ENCODE measurements at places on chromosomes 5 and 9.

GRCh38 chr5:72108202-72109061, 1.2 kb downstream of the MAP1B start:
- DNase-seq = peak; percentile 76

DNA sequence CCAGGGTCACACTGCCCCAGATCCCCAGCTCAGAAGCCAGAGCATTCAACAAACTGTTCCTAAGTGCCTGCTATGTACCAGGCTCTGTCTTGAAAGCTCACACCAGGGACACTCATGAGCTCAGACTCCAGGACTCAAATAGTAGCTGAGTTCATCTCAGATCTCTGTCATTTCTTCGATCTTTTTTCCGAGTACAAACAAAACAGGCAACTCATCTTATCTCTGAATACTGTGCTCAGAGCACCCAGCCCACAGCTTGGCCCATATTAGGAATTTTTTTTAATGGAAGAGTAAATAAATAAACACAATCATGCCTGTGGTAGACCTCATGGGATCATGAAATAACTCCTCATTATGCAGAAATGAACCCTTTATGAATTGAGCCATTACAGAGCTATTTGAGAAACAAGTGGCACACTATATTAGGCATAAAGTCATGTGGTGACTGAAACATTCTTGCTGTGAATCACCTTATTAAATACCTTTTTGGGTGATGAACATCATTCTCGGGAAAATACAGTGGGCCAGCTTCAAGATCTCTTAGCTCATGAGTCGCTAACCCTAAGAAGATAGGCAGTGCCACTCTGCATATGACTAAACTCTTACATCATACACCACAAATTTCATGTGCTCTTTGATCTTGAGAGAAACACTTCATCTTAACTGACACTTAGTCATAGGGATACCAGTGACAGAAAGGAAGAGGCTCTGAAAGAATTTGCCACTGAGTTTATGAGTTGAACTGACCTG, 9.9 kb downstream of the SH3RF2 start:
- no peak for DNase-seq

DNA sequence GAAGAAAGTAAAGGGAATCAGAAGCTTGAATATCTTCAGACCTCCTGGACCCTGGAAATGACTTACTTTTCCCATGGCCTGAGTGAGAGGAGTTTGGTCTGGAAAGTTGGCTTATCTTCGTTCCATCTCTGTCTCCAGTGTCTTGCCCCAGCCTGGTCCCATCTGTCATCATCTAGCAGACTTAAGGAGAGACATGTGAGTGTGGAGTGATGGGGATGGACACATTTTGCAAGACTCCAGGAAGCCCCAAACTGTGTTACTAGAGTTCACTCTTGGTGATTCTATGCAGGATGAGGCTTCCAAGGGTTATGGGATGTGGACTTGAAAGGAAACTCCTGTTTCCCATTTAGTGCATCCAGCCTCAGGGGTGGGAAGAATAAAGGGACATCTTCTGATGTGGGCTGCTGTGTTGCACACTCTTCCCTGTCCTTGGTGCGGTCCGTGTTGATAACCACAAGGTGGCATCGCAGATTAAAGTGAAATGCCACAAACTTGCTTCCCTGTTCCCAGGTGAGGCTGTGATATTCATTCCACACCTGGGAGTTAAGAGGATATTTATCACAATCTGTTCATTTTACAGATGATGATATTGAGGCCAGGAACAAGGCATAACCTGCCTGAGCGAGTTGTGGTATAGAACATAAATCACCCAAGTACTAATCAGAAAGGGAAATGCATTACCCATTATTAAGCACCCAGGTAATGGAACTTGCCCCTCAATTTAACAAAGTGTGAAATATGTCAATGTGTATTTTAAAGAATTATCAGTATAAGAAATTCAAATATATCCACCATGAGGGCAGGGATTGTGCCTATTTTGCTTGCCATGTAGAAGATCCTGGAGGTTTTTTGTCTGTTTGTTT, 269.9 kb upstream of the PAPPA start:
- DNase-seq = peak; percentile 20

GRCh38 chr5:156474251-156474650, 147.3 kb downstream of the SGCD start:
- DNase-seq = no peak

GRCh38 chr9:115118879-115119218, 892 bp upstream of the TNC start:
- no peak for DNase-seq

DNA sequence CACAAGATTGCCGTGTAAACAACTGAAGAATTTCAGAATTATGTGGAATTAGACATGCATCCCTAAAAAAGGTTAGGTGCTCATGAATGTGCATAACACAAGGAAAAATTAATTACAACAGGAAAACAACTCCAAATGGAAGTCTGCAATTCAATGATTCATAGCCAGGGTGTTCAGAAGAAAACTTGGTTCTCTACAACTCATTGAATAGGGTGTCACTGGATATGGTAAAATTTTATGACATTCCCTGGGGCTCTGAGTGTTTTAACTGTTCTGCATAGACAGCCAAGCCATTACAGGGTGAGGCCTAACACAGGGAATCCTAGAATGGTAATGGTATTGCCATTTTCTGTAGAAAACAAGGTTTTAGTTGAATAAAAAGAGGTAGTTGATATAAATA, 24.4 kb upstream of the ZSWIM6 start:
- DNase-seq = no peak

- no peak for DNase-seq
Observed at GRCh38 chr9:29775491-29775890, 2202.2 kb upstream of the C9orf72 start.

DNA sequence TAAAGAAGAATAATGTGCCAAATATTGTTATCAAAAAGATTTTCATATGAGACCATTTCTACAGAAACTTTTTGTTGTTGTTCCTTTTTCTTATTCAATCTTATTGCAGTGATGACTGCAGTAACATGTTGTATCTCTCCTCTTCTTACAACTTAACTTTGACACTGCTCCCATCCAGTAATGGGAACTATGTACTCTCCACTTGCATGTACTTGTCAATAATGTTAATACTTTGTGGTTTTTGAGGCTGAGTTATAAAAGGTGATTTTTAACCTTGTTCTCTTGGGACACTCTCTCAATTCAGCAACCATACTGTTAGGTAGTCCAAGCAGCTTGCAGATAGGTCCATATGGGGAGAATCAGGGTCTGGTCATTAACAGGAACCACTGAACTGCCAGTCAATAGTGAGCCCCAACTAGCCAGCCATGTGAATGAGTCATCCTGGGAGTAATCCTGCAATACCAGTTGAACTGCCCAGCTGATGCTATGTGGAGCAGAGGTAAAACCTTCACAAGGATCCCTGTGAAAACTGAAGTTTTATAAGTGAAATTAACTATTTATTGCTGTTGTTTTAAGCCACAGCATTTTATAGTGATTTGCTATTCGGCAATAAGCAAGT, 199.6 kb upstream of the DAB2 start:
- DNase-seq = no peak

- DNase-seq = no peak
Observed at GRCh38 chr9:89477384-89477783, 20.5 kb downstream of the SEMA4D start.

DNA sequence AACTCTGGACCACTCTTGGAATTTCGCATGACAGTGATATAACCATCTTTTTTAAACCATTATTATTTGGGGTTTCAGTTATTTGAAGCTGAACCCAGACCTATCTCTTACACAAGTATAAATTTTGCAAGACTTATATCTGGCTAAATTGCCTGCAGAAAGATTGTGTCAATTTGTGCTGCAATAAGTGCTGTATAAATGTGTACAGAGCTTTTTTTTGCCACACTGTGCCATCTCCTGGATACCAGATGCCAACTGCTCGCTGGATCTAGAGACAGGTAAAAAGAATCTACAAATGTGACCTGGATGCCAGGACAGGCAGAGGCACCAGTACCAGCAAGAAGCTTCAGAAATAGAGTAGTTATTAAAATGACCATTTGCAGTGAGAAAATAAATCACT, 25.9 kb upstream of the TTC39B start:
- no peak for DNase-seq

GRCh38 chr5:134651531-134651930, 2.9 kb downstream of the SEC24A start:
- no peak for DNase-seq

GRCh38 chr5:98742396-98743073, 30.9 kb upstream of the RGMB start:
- no peak for DNase-seq

DNA sequence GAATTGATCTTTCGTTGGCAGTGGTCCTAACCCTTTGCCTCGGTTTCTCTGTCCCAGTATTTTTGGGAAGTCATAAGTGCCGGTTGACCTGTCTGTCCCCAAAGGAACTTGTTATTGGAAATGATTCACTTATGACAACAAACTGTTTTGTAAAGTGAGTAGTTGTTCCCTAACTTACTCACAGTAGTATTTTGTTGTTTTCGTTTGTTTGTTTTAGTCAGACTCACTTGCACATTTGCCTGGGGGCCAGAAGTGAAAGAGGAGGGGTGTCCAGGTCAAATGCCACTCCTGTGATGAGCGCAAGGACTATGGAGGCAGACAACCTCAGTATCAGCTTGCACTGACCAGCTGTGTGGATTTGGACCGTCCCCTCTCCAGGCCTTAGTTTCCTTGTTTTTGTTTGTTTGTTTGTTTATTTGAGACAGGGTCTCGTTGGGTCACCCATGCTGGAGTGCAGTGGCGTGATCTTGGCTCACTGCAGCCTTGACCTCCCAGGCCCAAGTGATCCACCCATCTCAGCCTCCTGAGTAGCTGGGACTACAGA, 47.3 kb downstream of the ANKRD55 start:
- no peak for DNase-seq

DNA sequence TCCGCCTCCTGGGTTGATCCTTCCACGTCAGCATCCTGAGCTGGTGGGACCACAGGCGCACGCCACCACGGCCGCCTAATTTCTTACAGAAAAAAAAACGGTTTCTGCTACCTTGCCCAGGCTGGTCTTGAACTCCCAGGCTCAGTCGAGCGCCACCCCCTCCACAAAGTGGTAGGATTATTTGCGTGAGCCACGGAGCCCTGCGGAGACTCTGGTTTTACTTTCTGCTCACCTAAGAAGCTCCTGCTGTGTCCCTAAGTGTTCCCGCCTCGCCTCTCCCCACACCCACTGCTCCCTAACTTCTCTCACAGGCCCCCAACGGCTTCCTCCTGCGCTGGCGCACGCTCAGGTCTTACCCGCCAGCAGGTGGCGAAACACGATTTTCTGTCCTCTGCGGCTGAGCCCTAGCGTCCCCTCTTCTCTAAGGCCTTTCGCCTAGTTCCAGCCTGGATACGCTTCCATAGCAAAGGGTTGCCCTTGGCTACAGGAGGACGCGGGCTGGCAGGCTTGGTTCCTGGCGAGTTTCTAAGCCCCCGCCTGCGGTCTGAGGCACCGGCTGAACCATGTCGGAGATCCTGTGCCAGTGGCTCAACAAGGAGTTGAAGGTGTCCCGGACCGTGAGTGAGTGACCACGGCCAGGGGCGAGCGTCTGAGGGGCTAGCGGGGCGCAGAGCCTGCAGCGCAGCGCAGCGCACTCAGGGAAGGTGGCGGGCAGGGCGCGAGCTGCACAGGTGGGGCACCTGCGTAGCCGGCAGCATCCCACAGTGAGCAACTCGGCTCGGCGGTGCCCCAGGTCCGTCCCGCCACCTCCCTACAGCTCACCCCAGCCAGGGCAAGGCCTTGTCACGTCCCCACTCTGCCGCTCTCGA, at the start of gene SPEF2:
SPEF2 (plus strand) TSS at position 429 of the 869 bp plus-strand sequence; CDS start at position 564, 135 bp downstream.
- peak; percentile 59 for DNase-seq

DNA sequence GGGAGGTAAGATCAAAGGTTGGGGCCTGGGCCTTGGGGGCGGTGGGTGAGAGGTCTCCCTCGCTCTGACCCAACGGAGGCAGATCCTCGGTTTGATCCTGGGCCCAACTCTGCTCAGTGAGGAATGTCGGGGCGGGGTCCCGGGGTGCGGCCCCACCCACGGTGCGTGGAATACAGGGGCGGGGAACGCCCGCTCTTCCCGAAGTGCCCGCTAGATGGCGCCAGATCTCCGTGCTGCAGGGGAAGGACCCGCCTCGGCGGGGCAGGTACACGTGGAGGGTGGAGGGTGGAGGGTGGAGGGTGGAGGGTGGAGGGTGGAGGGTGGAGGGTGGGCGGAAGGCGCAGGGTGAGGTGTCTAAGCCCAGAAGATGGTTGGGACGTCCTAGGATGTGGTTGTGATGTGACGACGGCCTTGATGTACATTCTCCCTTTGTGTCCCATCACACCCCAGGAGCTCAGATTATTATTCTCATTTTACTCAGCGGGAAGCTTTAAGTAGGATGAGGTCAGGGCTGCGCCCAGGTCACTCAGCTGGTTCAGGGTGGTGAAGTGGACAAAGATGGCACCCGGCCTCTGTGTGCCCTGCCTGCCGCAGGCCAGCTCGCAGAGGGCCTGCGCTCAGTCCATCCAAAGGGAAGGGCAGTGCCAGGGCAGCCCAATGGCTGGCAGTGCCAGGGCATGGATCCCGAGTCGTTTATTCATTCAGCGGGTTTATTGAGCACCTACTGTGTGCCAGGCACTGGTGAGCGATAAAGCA, 9.4 kb upstream of the RPS14 start:
- peak; percentile 93 for DNase-seq

- DNase-seq = no peak
Observed at GRCh38 chr5:124736805-124737188, 9.6 kb downstream of the ZNF608 start.
